ENCODE measurements at places on chromosomes 11 and 22.

- DNase-seq, result peak; percentile 25
Measured at GRCh38 chr22:48943567-48944432, 883.9 kb downstream of the BRD1 start.

GRCh38 chr22:37639070-37639760 is at the start of gene SH3BP1:
SH3BP1 (plus strand) TSS chr22:37639669; CDS start chr22:37639788, 119 bp downstream.
- peak; percentile 85 for DNase-seq

DNA sequence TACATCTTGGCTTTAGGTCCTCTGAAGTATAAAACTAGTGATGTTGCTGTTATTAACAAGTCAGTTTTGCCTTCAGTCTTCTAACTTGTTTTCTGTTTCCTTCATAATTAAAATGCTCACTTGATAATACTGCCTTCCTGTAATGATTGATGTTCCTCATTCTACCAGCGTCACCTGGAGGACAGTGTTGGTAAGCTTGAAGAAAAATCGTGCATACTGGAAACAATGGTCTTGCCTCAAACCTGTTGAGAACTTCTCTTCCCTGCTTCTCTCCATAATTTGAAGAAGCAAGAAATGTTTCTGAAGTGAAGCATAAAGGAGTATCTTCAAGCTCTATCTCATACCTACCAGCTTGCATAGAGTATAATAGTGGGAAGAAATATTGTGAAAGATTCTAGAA is 3.0 kb downstream of the YWHAH start:
- DNase-seq, result peak; percentile 57

GRCh38 chr11:75725547-75726320 is 8.1 kb downstream of the MOGAT2 start:
- DNase-seq, result no peak

GRCh38 chr11:46484101-46484500 is 92.5 kb upstream of the CHRM4 start:
- DNase-seq, result no peak

DNA sequence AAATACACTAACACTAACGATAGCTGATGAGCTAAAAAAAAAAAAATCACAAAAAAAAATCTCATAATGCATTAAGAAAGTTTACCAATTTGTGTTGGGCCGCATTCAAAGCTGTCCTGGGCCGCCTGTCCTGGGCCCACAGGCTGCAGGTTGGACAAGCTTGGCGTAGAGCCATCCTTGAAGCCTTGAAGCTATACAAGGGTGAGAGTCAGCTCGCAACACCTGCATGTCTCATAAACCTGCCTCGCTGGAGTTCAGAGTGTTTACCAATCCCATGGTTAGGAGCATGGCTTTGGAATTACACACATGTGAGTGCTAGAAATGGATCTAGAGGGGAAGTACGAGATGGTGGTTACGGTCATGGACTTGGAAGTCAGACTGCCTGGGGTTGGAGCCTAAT is 453.7 kb downstream of the INSC start:
- no peak for DNase-seq

GRCh38 chr22:46863794-46864193 is 101.3 kb downstream of the TBC1D22A start:
- no peak for DNase-seq

GRCh38 chr11:9155930-9156329 is 64.5 kb upstream of the SCUBE2 start:
- no peak for DNase-seq

DNA sequence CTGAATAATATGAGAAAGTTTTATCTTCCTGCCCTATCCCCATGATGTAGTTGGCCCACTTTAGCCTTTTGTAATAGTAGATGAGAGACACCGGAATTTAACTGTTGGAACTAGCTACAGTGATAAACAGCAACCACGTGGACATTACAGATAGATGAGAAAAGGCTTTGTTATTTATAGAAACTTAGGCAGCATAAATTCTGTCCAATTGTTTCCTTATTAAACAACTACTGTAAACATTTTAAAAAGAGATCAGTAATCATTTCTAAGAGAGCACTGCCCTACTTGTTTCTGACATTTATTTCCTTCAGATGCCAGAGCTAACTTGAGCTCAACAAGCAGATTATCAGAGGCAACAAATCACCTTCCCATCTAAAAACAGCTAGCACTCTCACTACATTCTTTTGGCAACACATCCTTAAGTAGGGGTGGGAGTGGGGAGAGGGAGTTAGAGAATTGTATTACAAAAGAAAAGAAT is 63.1 kb downstream of the SOX6 start:
- peak; percentile 40 for DNase-seq

GRCh38 chr22:19121631-19122142 is 525 bp downstream of the DGCR2 start:
- DNase-seq, result peak; percentile 83
